NCI-H187 (cell line): ENCODE measurements at places on chromosomes 4 and X.

DNA sequence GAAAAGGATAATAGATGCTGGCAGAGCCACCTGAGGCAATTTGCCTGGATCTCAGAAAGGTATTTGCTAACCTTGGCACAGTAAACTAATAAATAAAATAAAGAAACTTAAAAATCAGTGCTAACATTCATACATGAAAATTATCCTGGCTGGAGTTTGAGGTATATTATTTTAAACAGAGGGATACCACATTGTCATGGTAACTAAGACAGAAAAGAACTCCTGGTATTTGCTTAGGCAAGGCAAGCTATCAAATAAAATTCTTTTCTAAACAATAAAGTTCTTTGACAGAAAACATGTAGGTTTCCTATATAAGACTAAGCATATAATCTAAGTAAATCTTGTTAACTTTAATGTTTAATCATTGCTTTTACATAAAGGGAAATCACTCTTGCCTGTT, 218.8 kb downstream of the MAGEB17 start:
- no peak for DNase-seq

GRCh38 chr4:3355266-3355748, 62.5 kb downstream of the RGS12 start:
- DNase-seq, result no peak

DNA sequence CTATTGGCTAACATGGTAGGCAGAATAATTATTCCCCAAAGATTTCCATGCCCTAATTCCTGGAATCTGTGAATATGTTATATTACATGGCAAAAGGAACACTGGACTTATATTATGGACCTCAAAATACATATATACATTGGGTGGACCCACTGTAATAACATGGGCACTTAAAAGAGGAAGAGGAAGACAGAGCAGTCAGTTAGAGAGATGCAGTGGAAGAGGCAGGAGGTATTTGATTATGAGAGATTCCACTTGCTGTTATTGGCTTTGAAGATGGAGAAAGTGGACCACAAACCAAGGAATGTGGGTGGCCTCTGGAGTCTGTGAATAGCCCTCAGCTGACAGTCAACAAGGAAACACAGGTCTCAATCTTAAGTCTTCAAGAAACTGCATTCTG, 14.0 kb upstream of the ART3 start:
- DNase-seq, result no peak

GRCh38 chr4:3741217-3742011, 24.8 kb upstream of the ADRA2C start:
- DNase-seq, result no peak

DNA sequence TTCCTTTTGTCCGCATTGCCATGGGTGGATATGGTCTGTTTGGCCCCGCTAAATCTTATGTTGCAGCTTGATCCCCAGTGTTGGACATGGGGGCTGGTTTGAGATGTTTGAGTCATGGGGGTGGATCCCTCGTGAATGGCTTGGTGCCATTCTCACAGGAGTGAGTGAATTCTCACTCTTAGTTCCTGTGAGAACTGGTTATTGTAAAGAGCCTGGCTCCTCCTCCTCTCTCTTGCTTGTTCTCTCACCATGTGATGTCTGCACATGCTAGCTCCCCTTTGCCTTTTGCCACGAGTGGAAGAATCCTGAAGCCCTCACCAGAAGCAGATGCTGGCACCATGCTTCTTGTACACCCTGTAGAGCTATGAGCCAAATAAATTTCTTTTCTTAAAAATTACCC, 22.6 kb upstream of the STBD1 start:
- no peak for DNase-seq

GRCh38 chr4:88286897-88287296, 2.5 kb upstream of the PPM1K start:
- DNase-seq, result no peak
